NCI-H187 treated with DMSO at 0.1 percent for 48 hours (cell line): ENCODE measurements at places on chromosomes 12 and 14.
A peak's percentile ranks its signal among the peaks of the same experiment; 100 is the strongest.

GRCh38 chr14:65867333-65867732 lies 454.8 kb downstream of the FUT8 start:
- no peak for DNase-seq

DNA sequence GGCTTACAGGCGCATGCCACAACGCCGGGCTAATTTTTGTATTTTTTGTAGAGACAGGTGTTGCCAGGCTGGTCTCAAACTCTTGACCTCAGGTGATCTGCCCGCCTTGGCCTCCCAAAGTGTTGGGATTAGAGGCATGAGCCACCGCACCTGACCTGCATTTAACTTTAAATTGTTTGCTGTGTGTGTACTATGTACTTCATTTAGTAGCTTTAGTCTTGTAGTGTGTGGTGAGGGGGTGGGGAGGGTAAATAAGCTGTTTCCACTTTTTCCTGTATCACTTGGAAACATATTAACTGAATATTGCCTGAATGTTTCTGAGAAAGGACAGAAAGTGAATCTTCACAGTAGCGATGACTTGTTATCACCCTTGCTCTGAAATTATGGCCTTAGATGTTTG lies 8.5 kb downstream of the DLST start:
- DNase-seq = no peak

DNA sequence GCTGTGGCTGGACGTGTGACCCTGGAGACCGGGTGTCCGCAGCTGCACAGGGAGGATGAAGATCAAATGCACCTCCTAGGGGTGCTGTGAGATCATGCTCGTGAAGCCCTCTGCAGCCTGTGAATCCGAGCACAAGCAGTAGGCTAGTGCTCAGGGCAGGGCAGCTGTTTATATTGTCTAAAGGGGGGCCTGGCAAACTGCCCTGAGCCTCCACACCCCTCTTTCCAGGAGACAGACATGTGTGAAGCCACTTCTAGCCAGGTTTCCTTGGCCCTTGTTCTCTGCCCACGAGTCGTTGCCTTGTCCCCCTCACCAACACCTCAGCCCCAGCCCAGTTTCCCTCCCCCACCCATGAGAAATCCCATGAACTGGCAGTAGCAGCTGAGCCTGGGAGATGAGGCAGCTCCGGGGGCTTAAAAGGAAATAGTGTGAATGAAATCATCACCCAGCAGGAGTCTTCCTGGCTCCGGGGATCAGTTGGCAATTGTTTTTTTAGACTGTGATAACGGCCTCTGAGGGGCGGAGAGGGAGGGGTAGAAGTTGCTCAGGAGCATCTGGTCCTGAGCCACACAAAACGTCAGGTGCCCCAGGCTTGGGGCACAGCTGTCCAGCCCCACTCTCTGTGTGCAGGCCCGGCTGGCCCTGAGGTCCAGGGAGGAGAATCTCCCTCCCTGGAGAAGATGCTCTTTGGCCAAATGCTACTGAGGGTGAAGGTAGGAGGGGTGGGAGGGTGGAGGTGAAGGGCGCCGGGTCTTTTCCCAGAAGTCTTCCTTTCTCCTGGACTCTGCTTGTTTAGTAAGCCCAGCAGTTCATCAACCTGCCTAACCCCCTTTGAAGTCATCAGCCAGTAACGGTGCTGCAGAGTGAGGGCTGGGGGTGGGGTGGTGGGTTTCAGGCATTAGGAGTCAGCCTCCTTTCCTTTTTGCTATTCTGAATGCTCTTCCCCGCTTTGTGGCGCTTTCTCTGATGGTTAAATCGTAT lies 4.0 kb downstream of the FGF6 start:
- no peak for DNase-seq

- DNase-seq = no peak
Measured at GRCh38 chr14:73289729-73290128, 52.4 kb downstream of the PAPLN start.

DNA sequence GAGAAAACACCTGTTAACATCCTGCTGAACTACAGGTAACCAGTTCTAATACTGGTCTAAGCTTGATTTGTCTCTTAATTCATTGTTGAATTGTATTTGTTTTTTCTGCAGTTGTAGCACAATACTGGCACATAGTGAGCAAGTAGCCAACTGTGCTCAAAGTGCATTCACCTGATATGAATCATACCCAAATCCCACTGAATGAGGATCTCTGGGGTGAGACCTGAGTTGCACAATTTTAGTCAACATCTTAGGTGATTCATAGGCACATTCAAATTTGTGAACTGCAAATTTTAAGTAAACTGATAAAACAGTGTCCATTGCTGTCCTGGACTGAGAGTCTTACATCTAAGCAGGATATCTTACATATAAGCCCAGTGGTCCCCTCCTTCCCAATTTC lies 12.8 kb downstream of the KCNC2 start:
- no peak for DNase-seq

- no peak for DNase-seq
Measured at GRCh38 chr14:105207460-105207901, 26.4 kb upstream of the NUDT14 start.

DNA sequence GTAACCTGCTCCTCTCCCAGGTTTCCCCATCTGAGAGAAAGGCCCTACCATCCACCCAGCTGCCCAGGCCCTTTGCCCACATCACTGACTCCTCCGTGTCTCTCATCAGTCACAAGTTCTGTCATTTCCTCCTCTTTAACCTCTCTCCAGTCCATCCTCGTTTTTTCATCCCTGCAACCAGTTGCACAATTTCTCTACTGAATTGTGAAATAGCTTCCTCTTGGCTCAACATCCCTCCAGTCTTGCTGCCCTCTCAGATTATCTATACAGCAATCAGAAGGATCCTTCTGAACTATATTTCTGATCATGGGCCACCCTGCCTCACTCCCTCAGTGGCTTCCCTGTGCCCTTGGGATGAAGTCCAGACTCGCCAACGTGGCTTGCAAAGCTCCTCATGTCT lies 6.8 kb downstream of the FAM161B start:
- no peak for DNase-seq

GRCh38 chr14:21103710-21104447 lies 3.0 kb downstream of the TMEM253 start:
- DNase-seq = peak; percentile 91

DNA sequence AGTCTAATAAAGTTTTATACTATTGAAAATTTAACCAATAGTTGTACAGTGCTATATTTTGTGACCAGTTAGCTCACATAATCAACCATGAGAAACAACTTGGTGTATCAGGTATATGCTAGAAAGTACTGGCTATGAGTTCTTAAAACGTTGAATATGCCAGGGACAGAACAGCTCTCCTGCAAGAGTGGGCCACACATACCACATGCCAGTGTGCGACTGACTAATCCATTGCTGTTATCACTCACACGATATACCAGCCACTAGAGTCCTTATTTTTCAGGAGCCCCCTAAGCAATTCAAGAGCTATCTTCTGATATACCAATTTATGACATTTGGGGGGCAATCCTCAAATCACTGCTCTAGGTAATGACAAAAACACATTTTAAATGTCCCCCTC lies 9.5 kb downstream of the PKP2 start:
- no peak for DNase-seq
